ENCODE measurements at places on chromosomes 7 and 10.

DNA sequence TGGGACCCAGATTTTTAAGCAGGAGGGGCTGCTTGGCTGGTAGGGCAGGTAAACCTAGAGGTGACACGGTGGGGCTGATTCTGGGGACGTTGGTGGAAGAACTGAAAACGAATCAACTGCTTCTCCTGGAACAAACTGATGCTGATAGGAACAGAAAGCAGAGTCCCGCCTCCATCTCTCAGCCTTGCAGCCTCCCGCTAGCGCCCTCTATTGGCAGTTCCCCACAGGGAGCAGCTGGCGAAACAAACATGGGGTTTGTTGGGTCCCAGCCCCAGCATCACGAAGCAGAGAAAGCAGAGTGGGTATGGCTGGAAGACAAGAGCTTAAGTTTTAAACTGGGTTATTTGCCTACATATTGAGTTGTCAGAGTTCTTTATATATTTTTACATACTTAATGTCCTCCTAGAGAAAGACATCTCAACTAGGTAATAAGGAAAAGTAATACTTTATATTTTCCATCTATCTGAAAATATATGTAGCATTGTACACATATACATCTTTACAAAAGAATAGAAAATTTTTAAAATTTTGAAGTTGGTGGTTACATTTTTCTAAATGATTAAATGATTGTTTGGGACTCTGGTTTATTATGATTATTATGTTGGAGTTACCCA is 42.3 kb upstream of the FOXI2 start:
- no peak for DNase-seq

GRCh38 chr7:14013898-14014297 is 24.4 kb upstream of the ETV1 start:
- DNase-seq, result no peak

DNA sequence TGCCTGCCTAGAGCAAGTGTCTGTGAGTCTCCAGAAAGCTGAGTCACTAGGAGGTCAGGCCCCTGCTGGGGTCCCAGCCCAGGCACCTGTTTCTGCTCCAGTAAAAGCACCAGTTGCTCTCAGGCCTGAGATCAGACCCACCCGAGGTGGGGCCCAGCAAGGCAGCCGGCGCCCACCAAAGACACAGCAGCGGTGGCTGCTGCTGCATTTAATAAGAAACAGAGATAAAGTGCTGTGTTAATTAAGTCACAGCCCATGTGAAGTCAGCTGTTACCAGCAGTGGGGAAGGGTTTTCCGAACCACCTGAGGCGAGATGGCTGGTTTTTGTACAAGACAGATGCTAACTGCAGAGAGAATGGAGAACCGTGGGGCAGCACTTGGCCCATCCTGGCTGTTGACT is 12.1 kb upstream of the LRRC18 start:
- no peak for DNase-seq

DNA sequence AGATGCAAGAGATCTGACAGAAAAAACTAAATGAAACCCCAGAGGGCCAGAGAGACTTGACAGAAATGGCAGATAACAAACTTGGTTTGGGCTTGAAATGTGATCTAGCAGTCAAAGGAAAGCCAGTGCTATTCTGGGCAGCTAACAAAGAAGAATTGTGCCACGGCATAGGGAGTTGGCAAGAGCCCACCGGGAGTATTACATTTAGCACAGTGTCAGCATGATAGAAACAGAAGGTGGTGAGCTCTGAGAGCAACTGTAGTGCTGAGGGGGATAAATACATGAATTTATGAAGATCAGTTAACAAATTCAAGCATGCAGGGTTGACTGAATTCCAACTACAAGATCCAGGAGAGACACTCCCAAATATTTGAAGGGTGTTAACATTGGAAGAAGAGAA is 91.1 kb downstream of the AHCYL2 start:
- DNase-seq, result no peak

DNA sequence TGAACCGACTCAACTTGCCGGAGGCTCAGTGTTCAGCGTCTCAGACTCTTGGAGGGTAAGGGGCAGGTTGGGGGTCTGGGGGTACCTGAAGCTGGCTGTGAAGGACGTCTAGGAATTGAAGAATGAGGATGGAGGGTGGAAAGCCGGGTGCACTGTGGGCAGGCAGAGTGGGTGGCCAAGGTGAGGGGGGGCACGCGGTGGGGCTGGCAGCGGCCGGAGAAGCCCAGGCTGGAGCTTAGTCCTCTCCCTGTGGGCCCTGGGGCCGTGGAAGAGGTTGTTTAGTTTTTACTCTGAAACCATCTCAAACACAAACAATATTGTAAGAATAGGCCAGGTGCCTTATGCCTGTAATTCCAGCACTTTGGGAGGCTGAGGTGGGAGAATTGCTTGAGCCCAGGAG is 83.4 kb downstream of the UNCX start:
- no peak for DNase-seq

DNA sequence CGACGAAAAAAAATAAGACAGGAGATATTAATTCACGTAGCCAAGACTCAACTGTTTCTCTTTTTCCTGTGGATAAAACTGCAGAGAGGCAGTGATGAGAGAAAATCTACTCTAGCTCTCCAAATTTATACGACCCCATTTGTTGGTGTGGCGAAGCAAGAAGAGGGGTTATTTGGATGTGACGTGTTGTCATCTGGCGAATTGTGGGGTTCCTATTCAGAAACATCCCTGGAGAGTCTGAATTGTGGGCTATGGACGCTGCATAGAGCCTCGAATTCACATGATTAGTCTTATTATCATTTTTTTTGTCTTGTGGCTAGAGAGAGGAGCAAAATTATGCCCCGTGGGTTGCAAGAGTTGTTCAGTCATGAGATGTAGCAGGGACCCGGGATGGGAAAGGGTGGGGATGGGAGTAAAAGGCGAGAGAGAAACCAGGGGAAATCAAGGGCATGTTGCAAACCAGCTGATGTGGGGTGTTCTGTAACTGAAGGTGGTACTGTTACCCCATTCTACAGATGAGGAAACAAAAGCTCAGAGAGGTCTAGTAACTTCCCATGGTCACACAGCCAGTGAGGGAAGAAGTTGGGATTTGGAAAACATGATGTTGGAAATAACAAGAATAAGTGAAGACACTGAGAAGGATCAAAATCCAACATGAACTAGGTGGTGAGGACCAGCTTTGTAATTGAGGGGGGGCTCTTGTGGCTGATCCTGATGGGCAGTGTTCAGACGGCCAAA is 69.2 kb upstream of the SFMBT2 start:
- DNase-seq, result no peak

DNA sequence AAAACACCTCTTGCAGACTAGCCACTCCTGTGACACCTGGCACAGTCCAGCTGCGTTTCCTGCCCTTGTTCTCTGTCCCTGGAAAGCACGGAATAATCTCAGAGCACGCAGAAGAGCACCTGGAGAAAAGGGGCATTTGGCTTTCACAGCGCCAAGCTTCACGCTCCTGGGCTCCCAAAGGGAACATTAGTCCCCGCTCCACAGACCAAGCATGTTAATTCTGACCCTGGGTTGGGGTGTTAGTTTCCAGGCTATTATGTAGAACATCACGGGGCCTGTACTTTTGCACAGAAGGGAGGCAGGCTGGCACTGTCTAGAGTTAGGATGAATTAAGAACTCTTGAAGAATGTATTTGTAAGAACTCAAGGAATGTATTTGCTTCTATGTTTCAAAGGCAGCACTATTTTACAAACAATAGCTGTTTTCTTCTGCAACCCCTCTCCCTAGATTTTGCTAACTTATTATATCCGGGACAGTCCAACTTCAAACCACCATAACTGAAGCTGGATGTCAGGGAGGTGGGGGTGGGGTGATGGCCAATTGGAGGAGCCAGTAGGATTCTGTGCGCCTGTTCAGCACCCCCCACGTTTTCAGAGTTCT is 62.2 kb upstream of the TRIM8 start:
- DNase-seq, result no peak

- no peak for DNase-seq
Measured at GRCh38 chr7:155987681-155988235, 175.5 kb upstream of the SHH start.

DNA sequence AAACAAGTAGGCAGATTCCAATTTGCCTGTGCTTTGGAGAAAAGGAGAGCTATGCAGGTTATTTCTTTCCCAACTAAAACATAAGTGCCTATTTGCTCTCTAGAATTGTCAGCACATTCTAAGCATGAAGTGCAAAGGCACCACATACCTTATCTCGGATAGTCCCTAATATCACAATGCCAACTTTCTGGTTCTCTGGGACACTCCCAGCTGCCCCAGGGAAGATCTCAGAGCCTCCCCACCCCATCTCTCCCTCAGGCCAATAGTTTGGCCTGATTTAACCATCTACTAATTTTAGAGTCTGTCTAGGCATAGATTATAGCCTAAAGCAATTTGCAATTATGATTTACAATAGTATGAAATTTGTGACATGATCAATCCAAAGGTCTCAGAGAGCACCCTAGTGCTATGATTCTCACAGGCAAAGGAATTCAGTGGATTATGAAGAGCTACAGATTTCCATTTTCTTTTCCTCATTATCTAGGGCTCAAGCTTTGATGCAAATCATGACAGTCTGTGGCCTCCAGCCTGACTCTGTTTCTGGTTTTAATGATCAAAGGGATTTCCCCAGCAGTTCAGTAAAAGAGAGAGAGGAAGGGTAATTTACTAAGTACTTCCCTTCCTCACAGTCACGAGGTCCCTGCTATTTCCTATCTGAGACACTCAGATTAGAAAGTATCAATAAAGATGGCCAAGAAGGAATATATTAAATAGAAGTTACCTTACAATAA is 29.0 kb upstream of the IL6 start:
- no peak for DNase-seq

- DNase-seq, result no peak
Measured at GRCh38 chr7:142459551-142459963, 201.7 kb upstream of the PRSS58 start.

GRCh38 chr7:138958391-138958956 is 22.7 kb downstream of the KIAA1549 start:
- no peak for DNase-seq

DNA sequence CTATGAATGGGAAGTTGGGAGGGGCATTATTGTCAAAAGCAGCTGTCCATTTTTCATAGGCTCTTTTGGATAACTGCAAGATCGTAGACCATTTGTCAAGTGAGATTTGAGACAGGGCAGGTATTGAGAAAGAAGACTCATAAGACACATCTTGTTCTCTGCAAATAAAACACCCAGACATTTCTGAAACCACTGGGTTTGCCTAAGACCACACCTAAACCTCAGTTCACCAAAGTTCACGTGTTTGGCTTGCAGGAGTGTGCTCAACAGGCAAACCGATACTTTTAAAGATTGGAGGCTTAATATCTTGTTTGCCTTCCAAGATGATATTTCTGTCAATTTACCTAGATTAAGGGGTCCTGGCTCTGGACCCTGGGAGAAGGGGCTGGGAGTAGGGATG is 628.4 kb downstream of the CALN1 start:
- DNase-seq, result no peak

DNA sequence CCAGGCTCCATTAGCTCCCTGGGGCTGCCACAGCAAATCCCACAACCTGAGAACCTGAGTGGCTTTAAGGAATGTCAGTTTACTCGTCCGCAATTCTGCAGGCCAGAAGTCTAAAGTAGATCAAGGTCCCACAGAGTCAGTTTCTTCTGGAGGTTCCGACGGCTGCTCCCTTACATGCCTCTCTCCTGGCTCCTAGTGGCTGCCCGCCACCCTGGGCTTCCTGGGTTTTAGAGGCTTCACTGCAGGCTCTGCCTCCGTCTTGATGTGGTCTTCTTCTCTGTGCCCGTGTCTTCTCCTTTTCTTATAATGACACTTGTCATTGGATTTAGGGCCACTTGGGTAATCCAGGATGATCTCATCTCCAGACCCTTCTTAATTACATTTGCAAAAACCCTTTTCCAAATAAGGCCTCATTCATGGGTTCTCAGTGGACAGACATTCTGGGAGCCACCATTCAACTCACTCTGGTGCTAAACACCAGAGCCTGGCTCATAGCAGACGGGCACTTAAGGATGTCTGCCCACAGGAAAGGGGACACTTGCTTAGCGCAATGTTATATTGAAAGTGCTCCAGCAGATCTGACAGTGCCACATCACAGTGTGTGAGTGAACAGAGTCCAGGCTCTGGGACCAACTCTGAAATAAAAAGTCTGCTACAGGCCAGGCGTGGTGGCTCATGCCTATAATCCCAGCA is 77.6 kb downstream of the VWC2 start:
- no peak for DNase-seq

DNA sequence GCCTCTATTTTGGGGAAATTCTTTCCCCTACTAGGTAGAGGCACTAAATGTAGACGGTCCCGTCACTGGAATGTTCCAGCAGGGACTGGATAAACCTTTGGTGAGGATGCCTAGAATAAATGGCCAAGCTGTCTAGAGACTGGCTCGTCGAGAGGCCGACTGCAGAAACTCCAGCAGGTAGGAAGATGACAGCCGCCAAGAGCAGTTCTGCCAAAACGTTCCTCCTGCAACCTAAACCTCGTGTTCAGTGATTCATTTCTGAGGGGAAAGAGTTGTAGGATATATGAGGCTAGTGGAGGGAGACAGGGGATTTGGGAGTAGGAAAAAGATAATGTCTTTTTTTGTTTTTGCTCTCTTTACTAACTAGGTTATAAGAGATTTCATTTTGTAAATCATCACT is 184.7 kb upstream of the GDF10 start:
- DNase-seq, result no peak

DNA sequence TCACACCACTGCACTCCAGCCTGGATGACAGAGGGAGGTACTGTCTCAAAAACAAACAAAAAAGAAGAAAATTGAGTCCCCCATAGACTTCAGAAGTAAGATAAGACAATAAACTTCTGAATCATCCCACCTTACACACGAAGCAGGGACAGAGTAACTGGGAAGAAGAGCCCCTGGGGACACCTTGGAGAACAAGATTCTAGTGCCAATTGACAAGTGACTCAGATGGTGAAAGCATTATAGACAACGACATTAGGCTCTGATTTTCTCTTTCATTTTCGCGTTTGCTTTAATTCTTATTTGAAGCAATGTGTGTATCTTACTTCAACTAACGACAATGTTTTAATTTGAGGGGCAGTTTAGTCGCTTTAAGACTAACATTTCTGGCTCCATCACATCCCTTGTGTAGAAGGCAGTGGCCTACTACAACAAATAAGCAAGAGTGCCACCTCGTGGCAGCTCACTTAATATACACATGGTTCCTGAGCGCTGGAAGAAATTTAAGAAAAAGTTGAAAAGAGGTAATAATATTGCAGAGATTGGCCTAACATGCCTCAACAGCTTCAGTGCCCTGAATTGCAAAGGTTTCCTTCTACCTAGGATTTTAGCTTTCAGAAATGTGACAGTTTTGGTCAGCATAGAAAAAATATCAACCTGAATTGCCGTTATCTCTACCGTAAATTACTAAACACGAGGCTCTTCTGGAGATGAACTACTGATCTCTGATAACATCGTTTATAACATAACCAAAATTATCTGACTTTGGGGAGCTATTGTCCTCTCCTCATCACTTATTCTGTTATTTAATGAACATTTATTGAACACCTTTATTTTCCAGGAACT is 36.7 kb downstream of the ASNS start:
- DNase-seq, result peak; percentile 26

GRCh38 chr10:46268076-46268881 is 18.5 kb upstream of the ANTXRL start:
- DNase-seq, result no peak

GRCh38 chr7:152909683-152910544 is 150.4 kb downstream of the ACTR3B start:
- no peak for DNase-seq

GRCh38 chr10:102467971-102468438 is 16.7 kb upstream of the C10orf95 start:
- DNase-seq, result no peak

- no peak for DNase-seq
Measured at GRCh38 chr10:78985973-78986818, 82.6 kb upstream of the ZMIZ1 start.

GRCh38 chr10:77070346-77070745 is 567.3 kb downstream of the KCNMA1 start:
- DNase-seq, result no peak

GRCh38 chr10:60368875-60369546 is 20.7 kb downstream of the ANK3 start:
- no peak for DNase-seq
